Prostate gland (tissue), 2 donors: ENCODE measurements at places on chromosomes 7 and 10. TPM values are rescaled to one million over a fixed set of nuclear protein-coding genes. Genes with fewer than 3 reads are reported as not detected.
A peak's percentile ranks its signal among the peaks of the same experiment; 100 is the strongest.

GRCh38 chr10:71077796-71078453 lies 134.4 kb upstream of the UNC5B start:
- H3K4me3 ChIP-seq: no peak overlapping the region
- no peak overlapping the region for H3K27ac ChIP-seq
- no peaks in the 10 kb centered on the region for H3K4me1 ChIP-seq
- DNase-seq: no peak
- no peaks in the 10 kb centered on the region for H3K36me3 ChIP-seq

DNA sequence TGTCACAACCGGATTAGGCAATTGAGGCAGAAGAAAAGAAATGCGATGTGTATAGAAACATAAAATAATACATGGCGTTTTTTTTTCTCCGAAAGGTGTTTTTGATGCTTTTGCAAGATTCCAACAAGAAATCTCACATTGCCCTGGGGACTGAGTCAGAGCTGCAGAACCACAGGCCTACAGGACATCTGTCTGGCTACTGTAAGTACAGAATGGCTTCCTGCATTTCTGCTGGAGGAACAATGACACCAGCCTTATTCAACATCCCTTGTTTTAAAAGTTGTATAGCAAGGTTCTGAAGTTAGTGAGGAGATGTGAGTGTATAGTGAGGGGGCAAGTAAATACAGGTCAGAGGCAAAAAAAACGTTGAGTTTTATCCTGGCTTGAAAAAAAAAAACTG lies 256.4 kb downstream of the ABCA13 start:
- no peaks in the 10 kb centered on the region for H3K27me3 ChIP-seq
- no peaks in the 10 kb centered on the region for H3K36me3 ChIP-seq
- no peak for DNase-seq
- H3K4me1 ChIP-seq: no peaks in the 10 kb centered on the region

DNA sequence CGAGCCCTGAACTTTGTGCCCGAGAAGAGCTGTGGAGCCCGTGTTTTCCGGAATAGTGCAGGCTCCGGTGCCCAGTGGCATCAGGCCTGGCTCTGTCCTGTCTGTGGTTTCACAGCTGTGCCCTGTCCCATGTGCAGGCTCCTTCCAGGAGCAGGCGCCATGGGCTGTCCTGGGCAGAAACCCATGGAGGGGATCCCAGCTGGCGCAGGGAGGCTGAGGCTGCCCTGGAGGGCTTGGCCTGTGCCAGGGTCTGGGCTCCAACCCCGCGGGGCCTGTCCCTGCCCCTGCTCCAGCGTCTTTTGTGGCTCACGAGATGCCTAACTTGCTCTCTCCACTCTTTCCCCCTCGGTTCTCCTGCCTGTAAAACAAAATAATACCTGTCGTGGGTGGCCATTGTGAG lies 23.3 kb upstream of the CRHR2 start:
- no peak overlapping the region for H3K27ac ChIP-seq
- DNase-seq: no peak
- no peak overlapping the region for H3K4me3 ChIP-seq
- H3K27me3 ChIP-seq: no peaks in the 10 kb centered on the region

DNA sequence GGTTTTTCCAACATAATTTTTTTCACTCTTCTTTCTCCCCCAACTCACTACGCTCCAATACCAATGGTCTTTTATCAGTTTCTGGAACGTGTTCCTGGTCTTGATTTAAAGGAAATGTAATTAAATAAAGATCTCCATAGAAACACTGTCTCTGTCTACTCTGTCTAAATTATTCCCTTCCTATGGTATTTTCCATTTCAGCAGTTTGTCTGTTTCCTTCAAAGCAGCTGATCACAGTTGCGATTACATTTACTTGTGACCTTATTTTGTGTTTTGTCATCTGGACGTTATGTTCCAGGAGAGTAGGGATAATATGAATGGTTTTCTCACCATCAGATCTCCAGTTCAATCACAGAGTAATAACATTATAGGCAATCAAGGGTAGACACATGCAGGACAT lies 359.2 kb downstream of the NRG3 start:
- no peak for DNase-seq
- no peaks in the 10 kb centered on the region for H3K36me3 ChIP-seq
- H3K27me3 ChIP-seq: no peaks in the 10 kb centered on the region
- no peak overlapping the region for H3K27ac ChIP-seq
- no peaks in the 10 kb centered on the region for H3K4me1 ChIP-seq
- no peak overlapping the region for H3K4me3 ChIP-seq

DNA sequence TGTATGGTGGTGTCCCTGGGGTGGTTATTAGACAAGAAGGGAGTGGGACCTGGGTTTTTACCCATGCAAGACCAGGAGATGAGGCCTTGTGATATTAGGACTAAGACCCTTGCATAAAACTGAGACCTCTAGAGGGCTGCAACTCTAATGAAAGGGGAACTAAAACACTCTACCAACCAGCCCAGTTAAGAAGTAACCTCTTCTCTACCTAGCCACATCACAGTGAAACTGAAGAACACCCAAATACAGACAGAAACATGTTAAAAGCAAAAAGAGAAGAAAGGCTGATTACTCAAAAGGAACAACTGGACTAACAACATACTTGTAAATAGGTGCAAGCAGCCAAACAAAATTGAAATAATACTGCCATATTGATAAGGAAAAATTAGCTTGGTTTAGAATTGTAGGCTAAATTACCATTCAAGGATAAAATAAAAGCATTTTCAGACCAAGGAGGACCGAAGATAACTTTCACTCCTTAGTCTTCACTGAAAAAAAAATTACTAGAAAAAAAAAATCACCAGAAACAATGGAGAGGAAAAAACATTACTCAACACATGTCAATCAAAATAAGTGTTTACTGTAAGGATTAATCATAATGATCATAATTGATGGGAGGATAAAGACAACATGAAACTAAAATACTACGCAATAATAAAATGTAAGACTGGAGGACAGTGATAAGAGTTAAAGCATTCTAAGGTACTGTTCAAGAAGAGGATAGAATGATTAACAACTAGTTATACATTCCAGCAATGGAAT lies 27.6 kb downstream of the ERLIN1 start:
- no peak overlapping the region for H3K27ac ChIP-seq
- H3K36me3 ChIP-seq: no peaks in the 10 kb centered on the region
- H3K27me3 ChIP-seq: no peaks in the 10 kb centered on the region
- H3K4me1 ChIP-seq: no peaks in the 10 kb centered on the region
- no peak for DNase-seq

DNA sequence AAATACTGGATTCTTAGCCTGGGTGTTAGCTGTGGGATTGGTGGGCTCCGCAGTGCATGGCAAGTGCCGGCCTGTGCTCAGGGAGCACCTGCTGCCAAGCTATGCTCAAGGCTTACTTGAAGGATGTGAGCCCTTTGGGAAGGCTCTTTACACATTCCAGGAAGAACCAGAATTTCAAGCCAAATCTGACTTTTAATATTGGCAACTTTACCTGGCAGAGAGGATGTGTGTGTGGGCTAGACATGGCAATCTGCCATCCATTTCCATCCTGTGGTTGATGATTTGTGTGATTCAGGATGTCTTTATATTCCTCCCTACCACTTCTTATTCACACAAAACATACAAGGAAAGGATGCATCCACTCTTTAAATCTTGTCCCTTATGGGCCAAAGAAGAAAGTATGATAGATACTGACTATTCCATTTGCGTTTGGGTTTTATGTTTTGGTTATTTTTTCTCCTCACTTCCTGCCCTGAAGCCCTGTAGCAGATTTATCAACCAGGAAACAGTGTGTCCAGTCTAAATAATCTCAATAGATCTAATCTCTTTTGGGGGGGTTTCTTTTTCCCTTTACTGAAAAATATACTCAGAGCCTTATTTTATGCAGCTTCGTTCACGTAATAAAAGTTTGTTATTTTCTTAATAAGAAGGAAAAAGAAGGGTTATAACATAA lies 247.1 kb downstream of the COBL start:
- H3K27ac ChIP-seq: no peak overlapping the region
- H3K36me3 ChIP-seq: no peaks in the 10 kb centered on the region
- peak; percentile 24 for DNase-seq

DNA sequence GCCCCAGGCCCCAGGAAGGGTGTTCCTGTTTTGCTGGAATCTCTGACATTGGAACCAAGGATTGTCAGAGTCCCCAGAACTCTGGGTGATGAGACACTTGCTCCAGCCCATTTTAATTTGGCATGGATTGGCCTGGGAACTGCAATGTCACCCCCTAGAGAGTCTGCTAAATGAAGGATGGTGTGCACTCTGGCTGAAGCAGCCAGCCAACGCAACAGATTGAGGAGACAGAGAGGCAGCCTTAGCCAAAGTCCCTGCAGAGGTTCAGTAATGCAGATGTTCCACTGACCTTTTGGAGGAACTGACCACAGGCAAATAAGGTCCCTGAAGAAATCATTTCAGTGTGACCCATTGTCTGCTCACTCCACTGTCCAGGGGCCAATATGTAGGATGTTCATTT lies 13.4 kb downstream of the LRRC18 start:
- no peaks in the 10 kb centered on the region for H3K36me3 ChIP-seq
- H3K27ac ChIP-seq: no peak overlapping the region
- no peaks in the 10 kb centered on the region for H3K4me1 ChIP-seq
- no peak for DNase-seq
- H3K4me3 ChIP-seq: no peak overlapping the region
- no peaks in the 10 kb centered on the region for H3K27me3 ChIP-seq

GRCh38 chr7:2213551-2214215 lies 19.1 kb downstream of the MAD1L1 start:
- H3K36me3 ChIP-seq: no peaks in the 10 kb centered on the region
- no peak for DNase-seq

- no peaks in the 10 kb centered on the region for H3K4me1 ChIP-seq
- H3K27me3 ChIP-seq: no peaks in the 10 kb centered on the region
- no peaks in the 10 kb centered on the region for H3K36me3 ChIP-seq
Observed at GRCh38 chr10:98150544-98150943, 16.1 kb downstream of the R3HCC1L start.

DNA sequence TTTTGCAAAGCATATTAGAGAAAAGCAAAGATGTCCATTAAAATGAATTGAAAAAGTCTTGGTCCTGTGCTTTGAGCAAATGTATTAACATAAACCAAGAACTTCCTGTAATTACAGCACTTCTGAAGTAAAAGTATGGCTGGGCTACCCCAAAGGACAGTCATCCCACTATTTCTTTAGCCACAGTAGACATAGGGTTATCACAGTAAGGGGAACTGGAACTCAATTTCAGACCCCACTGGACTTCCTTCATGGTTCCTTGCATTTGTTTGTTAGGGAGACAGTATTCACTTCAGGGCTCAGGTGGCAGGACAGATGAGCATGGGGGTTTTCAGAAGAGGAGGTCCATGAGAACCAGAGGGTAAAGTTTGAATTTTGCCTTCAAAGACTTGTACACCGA lies 203.1 kb upstream of the PDE1C start:
- H3K27me3 ChIP-seq: no peaks in the 10 kb centered on the region
- DNase-seq: no peak

GRCh38 chr7:150621376-150621775 lies 10.8 kb downstream of the GIMAP6 start:
- no peaks in the 10 kb centered on the region for H3K27me3 ChIP-seq
- no peak for DNase-seq
- no peaks in the 10 kb centered on the region for H3K4me1 ChIP-seq
- H3K27ac ChIP-seq: no peak overlapping the region
- no peak overlapping the region for H3K4me3 ChIP-seq
- H3K36me3 ChIP-seq: no peaks in the 10 kb centered on the region

DNA sequence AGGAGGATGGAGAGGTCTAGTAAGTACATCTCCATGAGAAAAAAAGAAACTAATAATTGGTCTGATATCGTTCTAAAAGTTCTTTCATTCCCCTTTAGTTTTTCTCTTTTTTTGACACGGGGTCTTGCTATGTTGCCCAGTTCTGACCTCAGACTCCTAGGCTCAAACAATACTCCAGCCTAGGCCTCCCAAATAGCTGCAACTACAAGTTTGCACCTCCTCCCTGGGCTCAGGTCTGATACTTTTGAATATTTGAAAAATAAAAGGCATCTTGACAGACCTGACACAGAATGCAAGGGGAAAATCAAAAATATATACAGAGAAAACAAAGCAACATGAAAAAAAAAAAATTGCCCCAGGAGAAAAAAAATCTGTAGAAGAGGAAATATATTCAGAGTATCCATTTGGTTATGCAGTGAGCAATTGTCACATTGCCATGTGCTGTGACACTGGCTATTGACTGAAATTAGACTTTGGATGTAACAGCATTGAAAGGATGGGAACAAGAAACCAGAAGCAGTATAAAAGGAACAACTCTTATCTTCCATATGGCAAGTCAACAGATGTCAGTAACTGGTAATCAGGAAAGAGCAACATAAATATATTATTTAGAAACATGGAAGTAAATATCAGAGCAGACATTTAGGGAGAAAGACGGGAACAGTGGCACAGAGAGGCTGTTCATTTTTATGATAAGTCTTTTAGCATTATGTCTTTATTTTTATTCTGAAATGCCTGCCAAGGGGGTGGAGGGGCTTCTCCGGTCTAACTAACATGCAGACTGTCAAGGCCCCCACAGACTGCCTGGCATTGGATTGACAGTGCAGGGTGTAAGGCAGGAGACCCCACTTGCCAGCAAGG lies 408.4 kb downstream of the PARD3 start:
- H3K4me3 ChIP-seq: no peak overlapping the region
- DNase-seq: no peak
- no peaks in the 10 kb centered on the region for H3K27me3 ChIP-seq
- H3K36me3 ChIP-seq: no peaks in the 10 kb centered on the region

- DNase-seq: no peak
- H3K36me3 ChIP-seq: no peaks in the 10 kb centered on the region
- H3K4me3 ChIP-seq: no peak overlapping the region
- no peak overlapping the region for H3K27ac ChIP-seq
Observed at GRCh38 chr10:114596793-114597192, 61.3 kb downstream of the ABLIM1 start.

- DNase-seq: no peak
- H3K27me3 ChIP-seq: no peaks in the 10 kb centered on the region
- H3K27ac ChIP-seq: no peak overlapping the region
- no peaks in the 10 kb centered on the region for H3K36me3 ChIP-seq
- no peak overlapping the region for H3K4me3 ChIP-seq
Observed at GRCh38 chr10:15744217-15744865, 24.6 kb upstream of the ITGA8 start.

DNA sequence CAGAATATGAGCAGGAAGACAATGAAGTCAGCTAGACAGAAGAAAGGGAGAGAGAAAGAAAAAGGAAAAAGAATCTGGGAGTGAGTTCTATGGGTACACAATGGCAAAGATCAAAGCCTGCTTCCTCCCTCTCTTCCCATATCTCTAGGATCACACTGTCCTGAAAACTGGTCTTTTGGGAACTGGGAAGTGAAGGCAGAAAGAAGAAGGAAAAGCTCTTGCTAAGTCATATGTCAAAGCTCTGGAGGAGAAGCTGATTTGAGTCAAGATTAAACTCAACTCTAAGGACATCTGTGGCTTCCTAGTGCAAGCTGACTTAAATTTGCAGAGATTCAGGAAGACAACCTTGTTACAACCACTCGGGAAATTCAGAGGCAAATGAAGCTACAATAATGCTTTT lies 147.5 kb downstream of the DOCK4 start:
- H3K27me3 ChIP-seq: no peaks in the 10 kb centered on the region
- H3K27ac ChIP-seq: no peak overlapping the region
- no peak for DNase-seq
- H3K36me3 ChIP-seq: no peaks in the 10 kb centered on the region

GRCh38 chr7:109956916-109957315 lies 1134.0 kb upstream of the LRRN3 start:
- H3K27ac ChIP-seq: no peak overlapping the region
- no peaks in the 10 kb centered on the region for H3K4me1 ChIP-seq
- no peaks in the 10 kb centered on the region for H3K36me3 ChIP-seq
- H3K27me3 ChIP-seq: no peaks in the 10 kb centered on the region
- DNase-seq: no peak

SHH gene
- total RNA-seq: 0.32 TPM

PTPN20 gene
- total RNA-seq: 2.5 TPM

IL2RA gene
- total RNA-seq: not detected

LBX1 gene
- not detected for total RNA-seq

GARIN1A gene
- 0.18 TPM for total RNA-seq

GHRHR gene
- 4.4 TPM for total RNA-seq

ZNF853 gene
- total RNA-seq: 16.5 TPM
